ENCODE measurements at places on chromosomes 2 and 18.

- DNase-seq = no peak
These were observed 6.7 kb downstream of the POLR1B start for GRCh38 chr2:112548980-112549379.

DNA sequence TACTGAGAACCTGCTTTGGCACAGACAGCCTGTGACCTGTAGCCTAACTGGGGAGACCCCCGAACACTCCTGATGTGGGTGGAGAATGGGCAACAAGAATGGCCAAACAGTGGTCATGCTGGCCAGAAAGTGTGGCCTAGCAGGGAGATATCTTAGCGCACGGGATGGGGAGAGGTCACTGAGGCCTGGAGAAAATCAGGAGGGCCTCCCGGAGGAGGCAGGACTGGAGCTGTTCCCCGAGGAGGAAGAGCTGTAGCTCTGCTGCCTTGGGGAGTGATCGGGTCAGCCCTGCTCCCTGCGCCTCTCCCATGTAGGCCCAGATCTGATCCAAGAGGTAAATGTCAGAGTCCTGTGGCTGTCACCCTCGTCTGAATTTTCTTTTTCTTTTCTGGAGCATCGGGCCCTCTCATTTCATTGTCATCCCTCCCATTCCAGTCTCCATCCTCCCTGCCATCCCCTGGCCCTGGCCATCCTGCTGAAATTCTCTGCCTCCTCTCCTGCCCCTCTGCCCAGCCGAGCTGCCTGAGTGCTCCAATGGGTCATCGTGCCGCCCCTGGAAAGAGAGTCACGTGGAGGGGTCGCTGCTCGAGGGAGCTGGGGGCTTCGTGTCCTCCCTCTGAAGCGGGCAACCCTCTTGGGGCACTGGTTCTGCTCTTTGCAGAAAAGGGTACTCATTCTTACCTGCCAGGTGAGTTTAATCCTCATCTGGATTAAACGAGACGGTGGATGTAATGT, 242.9 kb downstream of the HAUS1 start:
- DNase-seq = no peak

- no peak for DNase-seq
These were observed 43.2 kb downstream of the SP100 start for GRCh38 chr2:230459216-230459615.

GRCh38 chr2:180524499-180524898, 455.9 kb upstream of the UBE2E3 start:
- DNase-seq = no peak

DNA sequence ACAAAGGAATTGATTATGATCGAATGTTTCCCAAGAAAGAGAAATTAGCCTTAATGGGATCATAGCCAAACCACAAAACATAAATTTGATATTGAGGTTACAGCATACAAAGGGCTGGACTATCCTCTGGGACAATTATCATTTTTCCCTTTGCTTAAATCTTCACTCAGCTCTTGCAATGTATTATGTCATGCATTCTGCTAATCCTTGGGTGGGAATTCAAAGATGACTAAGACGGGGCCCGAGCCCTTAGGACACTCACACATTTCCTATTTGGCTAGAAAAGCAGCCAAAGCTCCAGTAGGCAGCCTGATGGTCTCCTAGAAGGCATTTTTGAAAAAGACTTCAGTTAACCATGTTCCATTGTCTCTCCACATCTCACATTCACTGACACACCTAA, 17.2 kb upstream of the NMI start:
- DNase-seq = peak; percentile 41

DNA sequence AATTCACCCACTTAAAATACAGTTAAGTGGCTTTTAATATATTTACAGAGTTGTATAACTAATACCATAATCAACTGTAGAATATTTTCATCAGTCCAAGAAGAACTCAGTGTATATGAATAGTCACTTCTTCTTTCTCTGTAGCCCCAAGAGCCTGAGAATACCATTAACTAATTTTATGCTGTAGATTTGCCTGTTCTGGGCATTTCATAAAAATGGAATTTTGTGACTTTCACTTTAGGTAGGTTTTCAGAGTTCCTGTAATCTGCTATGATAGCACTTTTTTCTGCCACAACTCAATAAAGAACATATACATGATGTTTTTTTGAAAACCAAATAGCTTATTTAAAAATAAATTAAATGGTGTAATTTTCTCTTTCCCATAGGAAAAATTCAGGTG, 57.6 kb downstream of the CCDC102B start:
- DNase-seq = no peak

- DNase-seq = no peak
These were observed 86.0 kb downstream of the RBMS1 start for GRCh38 chr2:160407393-160408172.

DNA sequence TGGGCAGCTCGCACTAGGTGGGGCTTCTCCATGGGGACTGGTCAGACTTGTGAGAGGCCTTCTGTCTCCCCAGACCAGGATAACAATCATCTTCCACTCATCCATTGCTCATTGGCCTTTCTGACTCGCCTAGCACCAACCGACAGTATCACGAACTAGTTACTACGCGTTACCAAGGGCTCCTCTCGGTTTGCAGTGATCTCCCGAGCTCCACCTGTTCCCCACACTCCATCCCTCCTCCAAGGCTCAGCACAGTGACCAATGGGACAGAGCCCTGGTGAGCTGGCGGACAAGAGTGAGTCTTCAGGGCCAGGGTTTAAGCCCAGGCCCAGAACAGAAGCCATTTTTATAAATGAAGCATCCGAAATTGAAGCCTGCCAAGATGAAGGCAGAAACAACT, 42.8 kb upstream of the SMAD7 start:
- peak; percentile 77 for DNase-seq

DNA sequence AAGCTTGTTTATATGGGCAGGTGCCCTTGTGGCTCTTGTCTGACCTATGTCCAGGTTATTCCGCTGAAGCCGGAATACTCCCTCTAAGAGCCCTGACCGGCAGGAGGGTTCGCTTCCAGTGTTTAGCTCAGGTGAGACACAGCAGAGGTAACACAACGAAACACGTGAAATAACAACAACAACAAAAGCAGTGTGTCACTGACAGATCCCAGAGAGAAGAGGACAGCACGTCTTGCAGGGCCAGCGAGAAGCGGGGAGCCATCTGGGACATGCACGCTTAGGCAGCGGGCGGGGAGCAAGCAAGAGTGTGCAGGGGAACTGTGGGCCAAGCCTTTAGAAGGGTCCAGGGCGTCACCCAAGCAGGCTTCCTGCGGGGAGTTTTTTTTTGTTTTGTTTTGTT, 17.1 kb upstream of the ZDBF2 start:
- DNase-seq = no peak

GRCh38 chr2:238567996-238568395, 141.3 kb downstream of the ASB1 start:
- no peak for DNase-seq

- no peak for DNase-seq
These were observed 36.6 kb upstream of the LNPK start for GRCh38 chr2:176038694-176039093.

- no peak for DNase-seq
These were observed 559.3 kb upstream of the CDH2 start for GRCh38 chr18:28736223-28736622.

- DNase-seq = no peak
These were observed 101.5 kb downstream of the SCG2 start for GRCh38 chr2:223500709-223501108.

DNA sequence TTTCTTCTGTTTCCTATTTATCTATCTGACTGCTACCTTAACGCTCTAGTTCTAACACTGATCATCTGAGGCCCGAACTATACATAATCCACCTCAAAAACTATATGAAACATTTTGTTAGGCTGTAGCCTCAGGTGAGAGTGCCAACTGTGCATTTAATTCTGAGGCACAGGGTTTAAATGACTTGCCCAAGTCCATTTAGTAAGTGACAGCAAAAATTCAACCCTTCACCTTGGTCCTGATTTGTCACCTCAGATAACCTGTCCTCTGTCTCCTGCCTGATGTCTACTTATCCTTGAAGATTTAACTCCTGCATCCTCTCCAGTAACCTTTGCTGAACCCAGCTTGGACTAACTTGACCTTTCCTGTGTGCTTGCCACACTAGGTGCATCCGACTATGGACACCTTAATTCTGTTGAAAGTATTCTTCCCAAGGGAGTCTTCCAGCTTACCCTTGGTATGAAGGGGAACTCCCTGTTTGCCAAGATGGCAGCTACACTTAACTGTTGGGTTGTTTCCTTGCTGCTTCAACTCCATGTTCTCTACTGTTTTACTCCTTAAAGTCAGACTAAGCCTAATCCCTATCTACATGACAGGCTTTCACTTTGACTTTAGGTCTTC, 23.5 kb downstream of the CD302 start:
- no peak for DNase-seq

DNA sequence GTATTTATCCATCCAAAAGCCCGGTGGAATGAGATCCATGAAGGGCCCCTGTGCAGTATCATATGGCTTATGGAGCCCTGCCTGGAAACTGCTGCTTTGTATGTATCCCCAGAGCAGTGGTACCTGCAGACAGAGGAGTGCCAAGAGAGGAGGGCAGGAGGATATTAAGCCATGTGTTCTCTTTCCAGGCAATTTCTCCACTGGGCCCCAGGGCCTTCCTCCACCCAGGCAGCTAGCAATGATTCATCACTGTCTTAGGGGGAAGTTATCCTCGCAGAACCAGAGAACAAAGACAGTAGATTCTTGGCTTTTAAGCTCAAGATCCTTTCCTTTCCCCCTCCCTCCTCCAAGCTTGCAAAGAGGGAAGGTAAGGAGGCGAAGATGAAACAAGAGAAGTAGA, 98.1 kb downstream of the LRRC30 start:
- peak; percentile 61 for DNase-seq

GRCh38 chr2:219887870-219888269, 260.4 kb downstream of the SLC4A3 start:
- DNase-seq = peak; percentile 57

GRCh38 chr2:168614172-168615018, 158.3 kb downstream of the CERS6 start:
- peak; percentile 98 for DNase-seq

DNA sequence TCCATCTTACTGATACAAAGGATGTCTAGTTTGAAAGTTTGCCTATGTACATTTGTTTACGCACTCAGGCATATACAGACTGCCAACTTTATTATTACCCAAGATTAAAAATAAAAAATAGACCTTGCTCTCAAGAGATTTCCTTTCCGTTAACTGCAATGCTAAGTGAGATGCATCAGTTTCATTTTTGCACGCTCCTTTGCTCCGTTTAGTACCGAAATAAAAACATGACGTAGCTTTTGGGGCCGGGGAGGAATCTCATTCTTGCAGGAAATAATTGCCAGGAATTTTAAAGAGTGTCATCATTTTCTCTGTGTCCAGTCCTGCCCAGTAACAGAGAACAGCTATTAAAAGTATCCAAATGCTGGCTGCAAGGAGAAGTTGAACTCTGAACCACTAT, 169.5 kb downstream of the SLC8A1 start:
- DNase-seq = no peak

DNA sequence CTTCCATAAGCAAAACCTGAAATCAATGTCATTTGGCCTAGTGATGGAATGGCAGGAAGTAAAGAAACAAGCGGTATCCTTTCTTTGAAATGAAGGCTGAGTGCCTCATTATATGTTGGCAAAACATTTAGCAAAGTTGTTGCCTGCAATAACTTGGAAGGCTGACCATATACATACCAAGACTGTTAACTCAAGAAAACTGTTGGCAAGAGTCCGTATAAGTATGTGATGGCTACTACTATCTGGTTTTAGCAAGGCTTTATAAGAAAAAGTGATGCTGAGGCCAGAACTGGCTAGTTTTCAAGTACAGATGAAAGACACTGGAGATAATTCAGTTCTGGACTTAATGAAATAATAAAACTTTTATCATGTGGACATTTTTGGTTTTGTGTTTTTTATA, 356.2 kb downstream of the ZNF521 start:
- no peak for DNase-seq

- DNase-seq = no peak
These were observed 21.0 kb upstream of the GLS start for GRCh38 chr2:190859347-190860297.

DNA sequence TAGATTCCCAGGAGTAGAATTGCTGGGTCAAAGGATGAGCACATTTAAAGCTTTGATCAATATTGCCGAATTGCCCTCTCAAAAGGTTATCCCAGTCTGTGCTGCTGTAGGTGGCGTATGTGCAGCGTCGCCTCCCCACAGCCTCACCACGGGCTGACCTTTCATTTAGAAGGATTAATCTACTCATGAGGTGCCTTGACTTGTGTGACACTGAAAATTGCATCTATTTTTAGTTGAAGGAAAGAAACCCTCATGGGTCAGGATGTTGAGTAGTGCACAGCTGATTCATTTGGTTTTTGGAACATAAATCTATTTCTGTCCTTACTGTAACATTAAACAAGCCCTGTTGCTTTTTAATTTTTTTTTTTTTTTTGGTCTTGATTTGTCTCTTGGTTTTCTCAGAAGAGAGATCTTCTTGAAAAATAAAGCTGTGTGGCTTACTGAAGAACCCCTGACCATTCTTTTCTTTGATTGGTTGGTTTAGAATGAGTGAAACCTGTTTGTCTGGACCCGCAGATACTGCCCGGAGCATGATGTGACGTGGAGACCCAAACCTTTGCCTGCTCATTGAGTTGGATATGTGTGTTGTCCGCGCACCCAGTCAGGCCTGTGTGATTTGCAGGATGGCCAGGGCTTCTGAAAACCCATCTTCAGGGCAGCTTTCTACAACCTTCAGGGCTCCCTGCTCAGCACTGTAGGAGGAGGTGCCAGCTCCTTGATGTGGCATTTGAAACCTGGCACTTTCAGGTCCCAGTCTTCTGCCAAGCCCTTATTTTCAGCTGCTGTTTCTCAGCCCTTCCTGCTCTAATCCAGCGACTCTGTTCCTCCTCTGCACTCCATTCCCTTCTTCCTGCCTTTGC, 61.0 kb downstream of the LPIN1 start:
- no peak for DNase-seq

- DNase-seq = no peak
These were observed 219.8 kb downstream of the ATAD2B start for GRCh38 chr2:23707096-23707495.

GRCh38 chr2:168685600-168686451, 116.6 kb upstream of the NOSTRIN start:
- no peak for DNase-seq

- no peak for DNase-seq
These were observed 29.7 kb upstream of the NOSTRIN start for GRCh38 chr2:168772704-168773103.

DNA sequence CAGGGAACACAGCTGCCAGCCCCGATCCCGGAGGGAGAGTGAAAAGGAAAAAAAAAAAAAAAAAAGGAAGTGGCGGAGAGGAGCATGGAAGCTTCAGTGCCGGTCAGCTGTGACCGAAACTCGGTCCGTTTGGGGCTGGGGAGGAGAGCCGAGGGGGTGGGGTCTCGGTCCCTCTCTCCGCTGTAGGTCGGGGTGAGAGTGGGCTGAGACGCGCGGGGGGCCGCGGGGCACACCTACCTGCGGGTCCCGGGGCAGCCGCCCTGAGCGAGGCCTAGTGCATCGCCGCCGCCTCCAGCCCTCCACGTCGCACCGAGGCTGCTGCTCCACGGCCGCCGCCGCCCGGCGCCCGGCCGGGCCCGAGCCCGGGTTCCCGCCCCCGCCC, 536 bp downstream of the VPS54 start:
- peak; percentile 29 for DNase-seq

- DNase-seq = no peak
These were observed 88.7 kb downstream of the ADD2 start for GRCh38 chr2:70679259-70679658.

- no peak for DNase-seq
These were observed 435.6 kb downstream of the TDRD15 start for GRCh38 chr2:21559351-21559750.

GRCh38 chr2:229330952-229331351, 59.9 kb upstream of the PID1 start:
- DNase-seq = no peak

Data from bronchial epithelial cell (primary cell).